Right ventricle myocardium superior (tissue), 1 donor: ENCODE measurements at places on chromosomes 7 and 10. TPM values are rescaled to one million over a fixed set of nuclear protein-coding genes. Genes with fewer than 3 reads are reported as not detected.

Gene CPED1
- total RNA-seq, result 26.2 TPM

Gene UTF1
- not detected for total RNA-seq

Gene GPR37
- not detected for total RNA-seq

Gene OR2A12
- total RNA-seq, result not detected

Gene PNLIPRP2
- total RNA-seq, result not detected

Gene LRRC18
- total RNA-seq, result not detected

Gene BTBD16
- total RNA-seq, result not detected

Gene GIMAP4
- 34.7 TPM for total RNA-seq

Gene CALML3
- not detected for total RNA-seq

Gene HOXA13
- total RNA-seq, result not detected

Gene MGAM2
- total RNA-seq, result 0.11 TPM

Gene PDGFA
- 34.5 TPM for total RNA-seq
